ENCODE measurements at places on chromosomes 3 and 15.

GRCh38 chr3:120028271-120029047, 65.8 kb downstream of the GSK3B start:
- no peak for DNase-seq

GRCh38 chr3:157310329-157311052, 126.2 kb upstream of the PTX3 start:
- no peak for DNase-seq

- DNase-seq: no peak
These were observed 46.5 kb downstream of the CYFIP1 start for GRCh38 chr15:22933641-22934061.

DNA sequence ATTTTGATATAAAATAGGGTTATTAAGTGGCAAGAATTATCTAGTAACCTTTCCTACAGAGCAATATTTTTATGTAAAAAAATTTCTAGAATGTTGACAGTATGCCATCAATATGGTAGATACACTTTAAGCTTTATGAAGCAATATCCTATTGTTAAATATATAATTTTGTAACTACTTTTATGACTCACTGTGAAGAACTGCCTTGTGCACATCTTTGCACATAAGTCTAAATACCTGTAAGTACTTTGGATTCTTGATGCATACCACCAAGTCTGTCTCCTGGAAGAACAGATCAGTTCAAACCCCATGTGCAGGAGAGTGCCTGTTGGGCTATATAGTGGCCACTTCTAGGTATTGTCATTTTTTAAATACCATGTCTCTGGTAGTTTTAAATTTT, 205.7 kb upstream of the EIF1B start:
- DNase-seq: no peak

DNA sequence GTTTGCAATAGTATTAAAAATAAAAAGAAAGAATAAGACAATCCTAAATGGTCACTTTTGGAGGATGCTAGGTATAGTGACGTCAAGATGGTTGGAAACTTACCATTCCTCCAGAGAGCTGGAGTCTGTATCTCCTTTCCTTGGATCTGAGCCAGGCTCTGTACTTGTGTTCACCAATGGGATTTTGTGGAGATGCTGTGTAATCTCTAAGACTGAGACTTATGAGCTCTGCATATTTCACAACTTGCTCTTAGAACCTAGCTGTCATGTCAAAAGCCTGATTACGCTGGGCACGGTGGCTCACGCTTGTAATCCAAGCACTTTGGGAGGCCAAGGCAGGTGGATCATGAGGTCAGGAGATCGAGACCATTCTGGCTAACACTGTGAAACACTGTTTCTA, 126.8 kb upstream of the CLSTN2 start:
- DNase-seq: no peak

- peak; percentile 87 for DNase-seq
These were observed 3.2 kb upstream of the SIN3A start for GRCh38 chr15:75454471-75455378.

GRCh38 chr15:60916679-60917460, 312.2 kb downstream of the RORA start:
- peak; percentile 88 for DNase-seq

DNA sequence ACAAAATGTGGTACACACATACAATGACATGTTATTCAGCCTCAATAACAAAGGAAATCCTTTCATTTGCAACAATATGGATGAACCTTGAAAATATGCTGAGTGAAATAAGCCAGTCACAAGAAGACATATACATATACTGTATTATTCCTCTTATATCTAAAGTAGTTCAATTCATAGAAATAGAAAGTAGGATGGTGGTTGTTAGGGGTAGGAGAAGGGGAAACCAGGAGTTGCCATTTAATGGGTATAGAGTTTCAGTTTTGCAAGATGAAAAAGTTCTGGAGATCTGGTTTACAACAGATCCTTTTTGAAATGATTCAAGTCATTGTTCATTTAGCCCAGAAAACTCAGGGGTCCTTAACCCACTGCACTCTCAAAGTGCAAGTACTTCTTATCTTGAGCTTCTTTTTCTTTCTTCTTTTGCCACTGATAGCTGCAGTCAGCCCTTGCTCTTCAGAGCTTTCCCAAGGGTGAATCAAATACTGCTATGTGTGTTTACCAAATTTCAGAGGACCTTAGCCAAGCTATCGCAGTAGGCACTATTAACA, 208.0 kb upstream of the EOMES start:
- DNase-seq: no peak

- DNase-seq: no peak
These were observed 225.1 kb downstream of the NTRK3 start for GRCh38 chr15:88031461-88031860.
